ENCODE measurements at places on chromosomes 12 and 14.
A peak's percentile ranks its signal among the peaks of the same experiment; 100 is the strongest.

GRCh38 chr12:1474041-1474573 lies 120.3 kb downstream of the FBXL14 start:
- DNase-seq: peak; percentile 15

GRCh38 chr12:114894076-114894475 lies 210.1 kb upstream of the TBX3 start:
- no peak for DNase-seq

DNA sequence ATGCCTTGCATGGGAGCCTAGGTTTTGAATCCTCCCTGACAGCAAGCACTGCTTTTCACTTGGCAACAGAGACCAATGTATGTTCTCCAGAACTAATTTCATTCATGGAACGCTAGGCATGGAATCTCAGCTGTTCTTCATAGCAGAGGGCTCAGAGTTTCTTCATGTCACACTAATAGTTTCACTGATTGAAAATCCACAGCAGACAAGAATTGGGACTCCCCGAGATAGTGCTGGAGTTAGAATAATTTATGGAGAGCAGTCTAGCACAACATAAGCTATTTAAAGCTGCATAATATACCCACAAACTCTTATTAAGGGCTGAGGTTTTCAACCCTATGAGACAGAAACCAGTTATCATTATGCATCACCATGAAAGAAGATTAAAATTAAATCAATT lies 342.5 kb downstream of the TMEM132D start:
- no peak for DNase-seq

- peak; percentile 80 for DNase-seq
Measured at GRCh38 chr14:49992901-49993339, 100.0 kb downstream of the ARF6 start.

GRCh38 chr12:75976913-75977312 lies 54.7 kb downstream of the PHLDA1 start:
- DNase-seq: no peak

DNA sequence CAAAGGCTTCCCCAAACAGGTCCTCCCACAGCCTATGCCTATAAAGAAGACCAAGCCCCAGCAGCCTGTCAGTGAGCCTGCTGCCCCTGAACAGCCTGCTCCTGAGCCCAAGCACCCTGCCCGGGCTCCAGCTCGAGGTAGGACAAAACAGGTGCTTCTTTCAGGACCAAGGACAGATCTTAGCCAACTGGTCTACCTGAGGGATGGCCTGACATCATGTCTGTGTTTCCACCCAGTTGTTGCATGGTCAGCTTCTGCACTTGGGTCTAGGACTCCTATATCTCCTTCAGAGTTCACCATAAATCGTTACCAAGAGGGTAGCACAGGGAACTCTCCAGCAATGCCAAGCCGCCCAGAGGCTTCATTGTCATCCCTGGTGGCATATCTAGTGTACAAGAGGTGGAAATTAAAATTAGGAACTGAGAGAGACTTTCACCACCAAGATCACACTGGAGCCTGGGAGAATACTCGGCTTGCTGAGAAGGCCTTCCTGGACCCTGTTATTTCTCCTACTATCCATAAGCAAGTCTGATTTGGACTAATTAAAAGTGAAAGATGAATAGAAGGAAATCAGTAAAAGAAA lies 38.2 kb upstream of the OAS1 start:
- no peak for DNase-seq

DNA sequence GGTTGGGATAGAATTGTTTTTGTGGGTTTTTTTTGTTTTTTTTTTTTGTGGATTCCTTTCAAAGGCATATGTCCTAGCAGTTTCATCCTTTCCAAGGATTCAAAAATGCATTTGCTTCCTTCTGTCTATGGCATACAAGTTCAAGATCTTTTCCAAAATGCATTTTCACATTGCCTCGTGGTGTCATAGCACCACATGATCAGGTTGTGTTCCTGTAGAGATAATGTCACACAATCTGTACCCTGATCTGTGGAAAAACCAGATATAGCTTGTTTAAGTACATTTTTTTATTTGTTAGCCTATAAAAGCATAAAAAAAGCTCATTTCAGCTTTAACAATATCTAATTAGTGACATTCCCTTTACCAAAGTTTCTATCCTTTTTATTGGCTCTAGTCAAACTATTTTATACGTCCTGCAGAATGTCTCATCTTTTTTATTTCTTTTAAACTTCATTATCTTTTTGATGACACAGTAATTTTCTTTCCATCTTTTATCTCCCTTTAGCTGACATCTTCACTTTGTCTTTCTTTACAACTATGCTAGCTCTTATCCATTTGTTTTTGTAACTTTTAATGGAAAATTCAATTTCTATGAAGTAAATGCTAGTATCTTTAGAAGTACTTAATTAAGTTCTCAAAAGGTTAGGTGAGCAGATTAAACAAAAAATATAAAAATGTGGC lies 106.0 kb upstream of the NOVA1 start:
- no peak for DNase-seq

GRCh38 chr12:47797441-47797840 lies 22.3 kb downstream of the HDAC7 start:
- no peak for DNase-seq

- no peak for DNase-seq
Measured at GRCh38 chr12:32089586-32089985, 17.1 kb upstream of the BICD1 start.

DNA sequence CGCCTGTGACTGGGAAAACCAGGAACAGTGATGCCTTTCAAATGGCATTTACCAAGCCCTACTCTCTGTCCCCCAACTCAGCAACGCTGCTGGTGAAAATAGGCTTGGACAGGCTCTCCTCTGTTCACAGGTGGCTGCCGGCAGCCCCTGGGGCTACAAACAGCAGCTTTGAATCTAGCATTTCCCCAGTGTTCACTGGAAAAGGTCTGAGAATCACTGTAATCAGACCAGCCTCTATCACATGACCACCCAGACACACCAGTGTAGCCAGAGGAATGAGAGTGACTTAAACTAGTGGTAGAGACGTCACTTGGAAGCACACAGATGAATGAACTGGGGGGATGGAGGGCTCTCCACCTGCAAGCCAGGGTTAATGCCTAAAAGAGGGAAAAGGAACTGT lies 151.8 kb downstream of the FOXN3 start:
- DNase-seq: no peak

DNA sequence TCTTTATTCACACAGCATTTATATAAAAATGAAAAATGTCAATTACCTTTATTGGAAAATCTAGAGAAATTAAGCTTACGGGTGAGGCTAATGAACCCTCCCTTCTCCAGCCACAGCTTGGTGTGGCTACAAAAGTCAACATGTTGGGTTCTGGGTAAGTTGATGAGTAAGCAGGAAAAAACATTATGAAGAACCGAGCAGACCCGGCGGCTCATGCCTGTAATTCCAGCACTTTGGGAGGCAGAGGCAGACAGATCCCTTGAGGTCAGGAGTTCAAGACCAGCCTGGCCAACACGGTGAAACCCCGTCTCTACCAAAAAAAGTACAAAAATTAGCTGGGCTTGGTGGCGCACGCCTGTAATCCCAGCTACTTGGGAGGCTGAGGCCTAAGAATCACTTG lies 10.9 kb downstream of the NAA25 start:
- no peak for DNase-seq

GRCh38 chr12:116200812-116201211 lies 76.7 kb downstream of the MED13L start:
- no peak for DNase-seq

- no peak for DNase-seq
Measured at GRCh38 chr12:24788886-24789285, 160.0 kb downstream of the BCAT1 start.

- DNase-seq: no peak
Measured at GRCh38 chr12:7679251-7680045, 13.7 kb upstream of the APOBEC1 start.

DNA sequence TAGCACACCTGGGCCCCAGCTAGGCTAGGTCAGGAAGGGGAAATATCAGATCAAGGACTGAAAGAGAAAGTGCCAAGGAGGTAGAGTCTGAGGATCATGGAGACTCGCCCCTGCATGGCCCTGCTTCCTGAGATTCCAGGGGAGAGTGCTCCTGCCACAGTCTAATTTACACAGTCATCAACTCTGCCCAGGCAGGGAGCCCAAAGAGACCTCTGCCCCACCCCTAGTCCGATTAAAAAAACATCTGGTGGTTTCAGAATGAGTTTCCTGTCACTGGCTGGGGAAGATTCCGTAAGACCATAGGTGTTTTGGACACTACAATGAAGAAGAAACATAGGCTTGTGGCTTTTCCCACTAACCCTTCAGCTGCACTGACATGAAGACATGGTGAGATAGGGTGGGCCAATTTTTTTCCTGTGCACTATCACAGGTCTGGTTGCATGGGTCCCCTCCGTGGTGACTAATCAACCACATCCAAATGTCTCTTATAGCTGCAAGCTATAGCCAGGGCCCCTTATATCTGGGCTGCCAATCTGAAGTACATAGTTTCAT lies 31.5 kb upstream of the GZMB start:
- DNase-seq: peak; percentile 45

DNA sequence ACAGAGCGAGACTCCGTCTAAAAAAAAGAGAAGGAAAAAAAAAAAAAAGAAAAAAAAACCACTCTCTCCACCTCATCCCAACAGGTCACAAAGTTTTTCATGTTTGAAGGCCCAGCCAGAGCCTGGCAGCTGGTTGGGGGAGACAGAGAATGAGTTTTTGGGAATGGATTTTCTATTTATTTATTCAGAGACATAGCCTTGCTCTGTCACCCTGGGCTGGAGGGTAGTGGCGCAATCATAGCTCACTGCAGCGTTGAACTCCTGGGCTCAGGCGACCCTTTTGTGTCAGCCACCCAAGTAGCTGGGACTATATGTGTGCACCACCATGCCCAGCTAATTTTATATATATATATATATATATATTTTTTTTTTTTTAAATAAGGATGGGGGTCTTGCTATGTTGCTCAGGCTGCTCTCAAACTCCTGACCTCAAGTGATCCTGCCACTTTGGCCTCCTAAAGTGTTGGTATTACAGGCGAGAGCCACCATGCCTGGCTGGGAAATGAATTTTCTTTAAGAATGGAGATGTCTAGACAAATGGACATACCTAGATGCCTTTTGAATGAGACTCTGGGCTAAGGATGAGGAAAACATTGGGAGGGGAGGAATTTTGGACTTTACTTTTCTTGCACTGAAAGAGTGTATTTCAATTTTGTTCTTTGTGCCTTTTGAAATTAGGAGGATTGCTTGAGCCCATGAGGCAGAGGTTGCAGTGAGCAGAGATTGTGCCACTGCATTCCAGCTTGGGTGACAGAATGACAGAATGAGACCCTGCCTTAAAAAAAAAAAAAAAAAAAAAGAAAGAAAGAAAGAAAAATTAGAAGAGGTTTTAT lies 16.9 kb upstream of the PPP1R1A start:
- DNase-seq: no peak

- no peak for DNase-seq
Measured at GRCh38 chr14:71050227-71050823, 143.1 kb downstream of the PCNX1 start.

- DNase-seq: no peak
Measured at GRCh38 chr14:30194741-30195148, 267.1 kb upstream of the PRKD1 start.

GRCh38 chr14:50668826-50669143 lies 679 bp upstream of the SAV1 start:
- no peak for DNase-seq

DNA sequence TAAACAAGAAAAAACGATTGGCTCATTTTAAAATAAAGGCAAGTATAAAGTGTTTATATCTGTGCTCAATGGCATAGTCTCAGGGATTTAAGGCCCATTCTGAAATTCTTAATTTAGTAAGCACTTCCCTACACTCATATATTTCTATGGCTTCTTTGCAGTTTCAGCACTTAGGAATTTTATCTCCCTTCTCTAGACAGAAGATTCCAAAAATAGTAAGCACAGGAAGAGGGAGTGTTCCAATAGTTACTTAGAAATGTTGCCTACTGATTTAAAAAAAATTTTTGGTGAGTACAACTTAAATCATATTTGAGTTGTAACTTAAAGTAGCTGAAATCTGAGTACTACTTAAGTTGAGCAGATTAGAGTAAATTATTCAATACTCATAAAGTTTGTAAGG lies 19.8 kb downstream of the INSM2 start:
- no peak for DNase-seq
